ENCODE measurements at places on chromosomes 4 and X.

DNA sequence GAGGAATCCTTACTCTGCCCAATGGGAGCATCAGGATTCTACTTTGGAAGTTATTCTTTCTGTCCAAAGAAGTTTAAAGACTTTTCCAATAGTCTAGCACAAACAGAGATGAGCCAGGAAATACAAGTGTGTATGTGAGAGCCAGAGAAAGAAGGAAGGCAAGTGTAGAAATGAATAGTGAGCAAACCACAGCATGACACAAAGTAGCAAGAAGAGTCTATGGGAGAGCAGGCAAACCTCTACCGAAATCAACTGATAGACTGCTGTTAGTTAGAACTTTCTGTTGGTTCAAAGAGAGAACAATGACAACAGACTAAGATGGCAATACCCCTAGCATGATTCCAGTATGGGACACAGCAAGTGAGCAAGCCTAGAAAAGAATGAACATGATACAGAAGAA is 16.1 kb upstream of the GPR34 start:
- no peak for DNase-seq

DNA sequence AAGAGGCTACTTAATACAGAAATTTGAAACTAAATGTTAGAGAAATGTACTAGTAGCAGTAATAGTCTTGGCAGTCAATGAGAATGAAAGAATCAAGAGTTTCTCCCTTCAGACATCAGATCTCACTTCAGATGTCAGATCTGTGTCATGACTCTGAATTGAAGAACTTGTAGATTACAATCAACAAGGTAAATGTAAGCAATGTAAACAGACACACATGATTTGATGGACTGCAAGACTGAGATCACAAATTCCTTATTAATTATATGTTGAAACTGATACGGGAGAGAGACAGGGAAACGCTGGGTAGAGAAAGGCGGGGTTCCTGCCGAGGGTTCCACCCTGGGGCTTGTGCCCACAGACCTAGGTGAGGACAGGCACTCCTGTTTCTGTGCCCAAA is 65.5 kb upstream of the HHIP start:
- DNase-seq, result no peak

DNA sequence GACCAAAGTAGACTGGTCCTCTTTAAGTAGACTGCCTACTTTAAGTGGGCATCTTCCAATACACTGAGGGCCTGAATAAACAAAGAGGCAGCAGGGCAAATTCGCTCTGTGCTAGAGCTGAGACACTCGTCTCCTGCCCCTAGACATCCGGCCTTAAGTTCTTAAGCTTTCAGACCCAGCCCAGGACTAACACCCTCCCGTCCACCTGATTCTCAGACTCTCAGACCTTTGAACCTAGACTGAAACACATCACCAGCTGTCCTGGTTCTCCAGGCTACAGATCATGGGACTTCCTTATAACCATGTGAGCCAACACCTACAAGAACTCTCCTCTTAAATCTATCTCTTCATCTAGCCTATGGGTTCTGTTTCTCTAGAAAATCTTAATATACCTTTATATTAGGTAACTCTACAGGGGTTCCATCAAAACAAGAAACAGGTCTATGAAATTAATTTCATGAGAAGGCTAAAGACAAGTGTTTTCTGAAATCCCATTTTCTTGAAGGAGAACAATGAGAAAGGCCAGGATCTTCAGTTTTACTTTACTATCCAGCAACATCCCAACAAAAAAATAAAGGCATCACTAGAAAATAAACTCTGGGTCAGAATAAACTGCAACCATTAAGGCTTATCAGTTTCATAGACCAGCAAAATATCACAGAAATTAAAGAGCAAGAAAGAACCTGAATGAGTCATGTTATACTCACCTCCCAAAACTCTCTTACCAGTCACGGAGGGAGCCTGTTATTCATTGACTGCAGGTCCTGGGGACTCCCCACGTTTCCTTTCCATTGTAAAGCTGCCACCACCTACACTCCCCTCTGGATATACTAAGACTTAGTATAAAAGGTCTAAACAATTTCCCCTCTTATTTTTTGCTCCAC is 14.8 kb downstream of the ADGRA3 start:
- peak; percentile 16 for DNase-seq

GRCh38 chr4:56821381-56822243 is at the start of gene SPINK2:
Gene SPINK2 (minus strand): TSS chr4:56821701. CDS start chr4:56821662, 39 bp downstream.
- peak; percentile 53 for DNase-seq

GRCh38 chr4:102730968-102731533 is 29.7 kb downstream of the MANBA start:
- DNase-seq, result no peak

GRCh38 chr4:137032222-137032621 is 500.1 kb downstream of the PCDH18 start:
- DNase-seq, result no peak
